CD4-positive, alpha-beta T cell (primary cell): ENCODE measurements at places on chromosomes 12 and 14.

- no peak for DNase-seq
These were observed 468.0 kb downstream of the BCAT1 start for GRCh38 chr12:24480766-24481449.

- DNase-seq, result no peak
These were observed 6.7 kb upstream of the TESC start for GRCh38 chr12:117105902-117106301.

DNA sequence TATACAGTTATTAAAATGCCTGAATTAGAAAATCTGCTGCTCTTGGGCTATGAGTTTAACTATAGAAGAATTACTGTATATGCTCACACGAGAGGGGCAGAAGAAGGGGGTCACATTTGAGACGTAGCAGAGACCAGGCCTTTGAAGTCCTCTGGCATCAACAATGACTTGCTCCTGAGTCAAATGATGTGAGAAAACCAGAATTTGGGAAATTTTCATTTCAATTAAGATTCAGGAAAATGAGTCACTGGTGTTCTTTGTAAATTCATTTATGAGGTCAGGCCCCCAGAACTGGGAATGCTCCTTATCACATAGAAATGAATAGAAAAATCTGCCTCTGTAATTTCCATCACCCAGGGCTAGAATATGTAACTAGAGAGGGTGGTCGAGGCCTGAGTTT lies 92.9 kb downstream of the APAF1 start:
- no peak for DNase-seq

DNA sequence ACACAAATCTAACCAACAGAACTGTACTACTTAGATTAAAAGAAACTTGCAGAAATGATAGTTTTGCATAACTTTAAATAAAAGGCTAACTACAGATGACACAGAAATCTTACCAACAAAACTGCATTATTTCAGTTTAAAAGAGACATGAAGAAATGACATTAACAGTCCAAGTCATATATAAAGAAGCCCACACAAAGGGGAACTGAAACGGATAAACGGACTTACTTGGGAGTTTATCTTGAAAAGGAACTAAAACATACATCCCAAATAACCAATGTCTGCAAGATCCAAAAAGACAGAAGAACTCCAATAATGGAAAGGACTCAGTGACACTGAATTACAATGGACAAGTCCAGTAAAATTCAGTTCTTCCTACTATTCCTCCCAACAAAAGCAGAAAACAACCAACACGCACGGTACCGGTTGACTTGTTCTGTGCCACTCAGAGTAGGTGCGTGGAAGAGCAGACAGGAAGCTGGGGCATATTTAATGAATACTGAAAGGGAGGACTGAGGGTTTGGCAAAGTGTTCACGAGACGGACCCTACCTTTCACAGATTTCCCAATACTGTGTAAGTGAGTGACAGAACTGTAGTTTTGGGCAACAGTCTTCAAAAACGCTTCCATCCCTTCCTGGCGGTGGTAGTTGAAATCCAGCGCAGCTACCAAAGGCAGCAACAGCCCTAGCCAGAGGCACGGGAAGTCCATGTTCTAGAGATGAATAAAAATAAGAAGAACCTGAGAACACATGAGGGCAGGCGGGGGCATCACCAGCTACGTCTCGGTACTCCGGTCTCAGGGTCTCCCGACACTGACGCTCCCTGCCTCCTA lies 627 bp downstream of the CPM start:
- no peak for DNase-seq

DNA sequence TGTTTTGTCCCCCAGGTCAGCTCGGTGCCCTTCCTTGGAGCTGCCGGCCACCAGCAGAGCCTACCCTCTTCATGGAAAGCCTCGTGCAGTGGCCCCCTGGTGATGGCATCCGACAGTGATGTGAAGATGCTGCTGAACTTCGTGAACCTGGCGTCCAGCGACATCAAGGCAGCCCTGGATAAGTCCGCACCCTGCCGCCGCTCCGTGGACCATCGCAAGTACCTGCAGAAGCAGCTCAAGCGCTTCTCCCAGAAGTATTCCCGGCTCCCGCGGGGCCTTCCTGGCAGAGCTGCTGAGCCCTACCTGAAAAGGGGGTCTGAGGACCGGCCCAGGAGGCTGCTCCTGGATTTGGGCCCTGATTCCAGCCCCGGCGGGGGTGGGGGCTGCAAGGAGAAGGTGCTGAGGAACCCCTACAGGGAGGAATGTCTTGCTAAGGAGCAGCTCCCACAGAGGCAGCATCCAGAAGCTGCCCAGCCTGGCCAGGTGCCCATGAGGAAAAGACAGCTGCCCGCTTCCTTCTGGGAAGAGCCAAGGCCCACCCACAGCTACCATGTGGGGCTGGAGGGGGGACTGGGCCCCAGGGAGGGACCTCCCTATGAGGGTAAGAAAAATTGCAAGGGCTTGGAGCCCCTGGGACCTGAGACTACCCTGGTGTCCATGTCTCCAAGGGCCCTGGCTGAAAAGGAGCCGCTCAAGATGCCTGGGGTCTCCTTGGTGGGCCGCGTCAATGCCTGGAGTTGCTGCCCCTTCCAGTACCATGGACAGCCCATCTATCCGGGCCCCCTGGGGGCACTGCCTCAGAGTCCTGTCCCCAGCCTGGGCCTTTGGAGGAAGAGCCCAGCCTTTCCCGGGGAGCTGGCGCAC lies 1.3 kb downstream of the FAM181A start:
- DNase-seq, result no peak

- DNase-seq, result no peak
These were observed 27.5 kb upstream of the MMP17 start for GRCh38 chr12:131800594-131801135.

DNA sequence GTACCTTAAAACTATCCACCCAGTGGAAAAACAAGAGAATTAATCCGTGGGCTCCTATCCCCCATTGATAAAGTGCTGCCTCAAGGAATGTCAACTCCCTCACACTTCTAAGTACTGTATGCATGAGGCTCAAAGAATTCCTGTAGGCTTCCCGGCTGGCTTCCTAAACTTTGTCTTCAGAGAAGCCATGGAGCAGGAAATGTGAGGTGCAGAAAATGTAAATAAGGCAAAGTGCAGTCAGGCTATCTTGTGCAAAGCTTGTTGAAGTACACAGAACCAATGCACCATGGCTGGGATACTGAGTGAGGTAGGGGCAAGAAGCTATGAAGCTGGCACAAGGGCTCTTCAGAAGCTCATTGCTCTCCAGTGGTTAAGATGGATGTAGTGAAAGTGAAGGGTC lies 611.0 kb downstream of the FSCB start:
- no peak for DNase-seq

- no peak for DNase-seq
These were observed 25.1 kb downstream of the UBR7 start for GRCh38 chr14:93232159-93232558.
